ENCODE measurements at places on chromosomes 3 and 15.

DNA sequence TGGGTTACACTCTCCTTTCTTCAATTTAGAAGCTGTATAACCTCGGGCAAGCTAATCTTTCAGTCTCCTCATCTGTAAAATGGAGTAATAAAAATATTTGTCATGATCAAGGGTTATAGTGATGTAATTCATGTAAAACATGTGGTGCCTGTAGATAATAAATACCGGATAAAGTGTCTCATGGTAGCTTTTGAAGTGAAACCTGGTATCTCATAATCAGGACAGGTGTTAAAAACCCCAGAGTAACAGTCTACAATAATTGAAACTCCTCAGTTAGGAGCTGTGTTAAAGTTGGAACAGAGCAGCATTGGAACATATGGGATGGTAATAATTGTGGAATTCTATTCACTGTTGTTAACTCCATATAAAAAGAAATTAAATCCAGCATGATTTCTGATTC, 884 bp upstream of the KNL1 start:
- no peak for DNase-seq

- peak; percentile 41 for DNase-seq
Measured at GRCh38 chr3:5057857-5058324, 64.2 kb upstream of the ARL8B start.

GRCh38 chr15:31799715-31800321, 230.5 kb upstream of the CHRNA7 start:
- DNase-seq: no peak

DNA sequence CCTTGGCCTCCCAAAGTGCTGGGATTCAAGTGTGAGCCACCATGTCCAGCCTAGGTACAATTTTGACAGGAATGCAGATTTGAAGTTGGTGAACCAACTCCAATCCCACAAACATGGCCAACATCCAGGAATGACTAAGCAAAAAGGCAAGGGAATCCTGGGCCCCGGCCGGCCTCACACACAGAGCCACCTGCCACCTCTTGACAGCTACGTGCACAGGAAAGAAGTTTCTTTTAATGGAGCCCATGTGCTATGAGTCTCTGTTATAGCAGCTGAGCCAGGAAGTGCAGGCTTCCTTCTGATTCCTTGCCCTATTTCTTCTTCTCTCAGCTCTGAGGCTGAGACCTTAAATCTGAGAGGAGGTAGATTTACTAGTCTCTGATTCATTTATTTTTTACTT, 8.8 kb downstream of the TMEM40 start:
- peak; percentile 2 for DNase-seq

DNA sequence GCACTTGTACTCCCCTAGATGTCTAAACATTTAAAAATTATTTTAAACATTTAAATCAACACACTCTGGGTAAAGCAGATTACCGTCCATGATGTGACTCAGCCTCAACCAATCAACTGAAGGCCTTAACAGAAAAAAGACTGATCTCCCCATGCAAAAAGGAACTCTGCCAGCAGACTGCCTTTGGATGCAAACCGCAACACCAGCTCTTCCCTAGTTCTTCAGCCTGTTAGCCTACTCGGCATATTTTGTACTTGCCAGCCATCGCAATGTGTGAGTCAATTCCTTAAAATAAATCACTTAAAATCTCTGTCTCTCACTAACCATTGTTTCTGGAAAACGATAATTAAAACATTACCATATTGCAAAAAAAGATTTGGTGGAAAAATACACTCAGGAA, 375.9 kb downstream of the RSL24D1 start:
- DNase-seq: no peak

DNA sequence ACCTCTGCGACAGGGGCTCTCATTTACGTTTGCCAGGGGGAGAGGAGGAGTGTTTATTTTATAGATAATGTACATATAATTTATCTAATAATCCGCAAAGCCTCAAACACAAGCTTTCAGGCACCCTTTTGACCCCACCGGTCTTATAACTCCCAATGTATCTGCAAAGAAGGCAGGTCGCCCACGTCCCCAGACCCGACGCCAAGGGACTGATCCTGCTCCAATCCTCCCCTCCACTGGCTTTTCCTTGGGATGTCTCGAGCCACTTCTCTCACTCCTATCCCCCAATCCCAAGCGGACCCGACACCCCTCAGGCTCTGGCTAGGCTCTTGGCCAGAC, 452 bp downstream of the DCP1A start:
- no peak for DNase-seq

GRCh38 chr3:172595664-172596393, 72.6 kb upstream of the TNFSF10 start:
- no peak for DNase-seq

DNA sequence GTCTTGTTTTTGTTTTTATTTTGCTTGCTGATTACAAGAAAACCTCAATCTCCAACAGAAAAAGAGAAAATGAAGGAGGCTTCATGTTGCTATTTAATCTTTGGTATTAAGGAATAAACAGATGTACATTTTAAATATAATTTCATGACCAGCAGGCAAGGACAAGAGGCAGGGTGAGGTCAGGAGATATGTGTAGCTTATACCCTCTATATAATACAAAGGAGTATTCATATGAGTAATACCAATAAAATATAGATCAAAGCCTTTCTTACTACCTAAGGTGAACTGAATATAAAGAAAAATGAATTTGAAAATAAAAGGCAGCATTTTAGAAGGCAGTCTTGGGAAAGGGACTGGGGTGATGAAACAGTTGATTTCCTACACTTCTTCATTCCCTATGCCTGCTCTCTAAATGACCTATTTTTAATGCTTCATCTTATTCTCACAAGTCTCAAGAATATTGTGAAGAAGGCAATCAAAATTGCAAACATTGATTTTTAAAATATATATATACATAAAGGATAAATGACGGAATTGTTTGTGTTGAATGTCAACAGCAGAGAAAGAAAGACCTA, 8.6 kb upstream of the CBLB start:
- no peak for DNase-seq

DNA sequence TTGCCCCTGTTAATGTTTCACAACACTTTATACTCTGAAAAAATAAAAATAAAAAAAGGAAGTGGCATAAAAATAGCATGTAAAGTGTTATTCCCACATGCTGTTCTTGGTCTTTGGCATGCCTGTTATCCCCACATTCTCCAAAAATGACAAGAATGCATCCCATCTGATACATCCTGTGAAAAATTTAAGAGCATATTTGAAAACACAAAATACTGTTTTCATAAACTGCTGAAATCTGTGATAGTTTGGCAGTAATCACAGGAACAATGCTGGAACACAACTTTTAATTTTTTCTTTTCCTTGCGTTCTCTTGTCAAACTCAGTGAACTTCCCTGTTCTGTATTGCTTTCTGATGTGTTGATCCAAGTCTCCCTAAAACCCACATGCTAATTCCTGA, 288.8 kb downstream of the ROBO2 start:
- no peak for DNase-seq

- DNase-seq: no peak
Measured at GRCh38 chr15:91380114-91380513, 280.1 kb downstream of the SV2B start.

DNA sequence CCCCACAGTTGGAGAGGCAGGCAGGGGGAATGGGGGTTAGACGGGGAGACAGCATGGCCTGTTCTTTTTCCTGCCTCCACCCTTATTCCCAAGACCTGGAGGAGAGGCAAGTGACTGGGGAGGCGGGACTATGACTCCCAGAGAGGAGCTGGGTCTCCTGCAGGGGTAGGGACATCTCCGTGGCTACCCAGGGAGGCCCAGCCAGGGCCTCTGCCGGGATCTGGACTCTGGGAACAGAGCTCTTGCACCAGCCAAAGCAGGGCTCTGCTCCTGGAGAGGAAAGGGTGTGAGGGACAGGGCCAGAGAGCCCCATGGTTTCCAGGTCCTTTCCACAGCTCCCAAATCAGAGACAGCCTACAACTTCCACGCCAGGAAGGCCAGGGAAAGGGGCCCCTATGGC, 22.8 kb downstream of the CFAP100 start:
- DNase-seq: no peak

DNA sequence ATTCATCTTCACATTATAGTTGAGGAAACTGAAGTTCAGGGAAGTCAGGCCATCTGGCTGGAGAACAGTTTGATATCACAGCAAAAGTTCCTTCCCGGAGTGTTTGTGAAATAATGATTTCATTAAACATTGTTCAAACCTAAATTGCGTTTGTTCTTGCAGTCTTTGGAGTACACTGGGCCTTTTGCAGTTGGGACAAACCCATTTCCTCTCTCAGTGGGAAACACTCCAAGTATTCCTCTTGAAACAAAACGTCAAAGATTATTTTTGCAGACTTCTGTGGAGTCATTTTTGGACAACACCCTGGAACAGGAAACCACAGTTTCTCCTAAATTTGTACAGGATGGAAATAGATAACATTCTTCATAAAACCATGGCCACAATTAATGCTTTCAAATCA, 287.5 kb downstream of the PTPRG start:
- DNase-seq: no peak

- DNase-seq: no peak
Measured at GRCh38 chr15:55003965-55004873, 192.5 kb downstream of the RSL24D1 start.

GRCh38 chr15:94682171-94682570, 450.8 kb downstream of the MCTP2 start:
- DNase-seq: no peak

GRCh38 chr15:48865370-48866079, 12.4 kb upstream of the EID1 start:
- DNase-seq: peak; percentile 1

DNA sequence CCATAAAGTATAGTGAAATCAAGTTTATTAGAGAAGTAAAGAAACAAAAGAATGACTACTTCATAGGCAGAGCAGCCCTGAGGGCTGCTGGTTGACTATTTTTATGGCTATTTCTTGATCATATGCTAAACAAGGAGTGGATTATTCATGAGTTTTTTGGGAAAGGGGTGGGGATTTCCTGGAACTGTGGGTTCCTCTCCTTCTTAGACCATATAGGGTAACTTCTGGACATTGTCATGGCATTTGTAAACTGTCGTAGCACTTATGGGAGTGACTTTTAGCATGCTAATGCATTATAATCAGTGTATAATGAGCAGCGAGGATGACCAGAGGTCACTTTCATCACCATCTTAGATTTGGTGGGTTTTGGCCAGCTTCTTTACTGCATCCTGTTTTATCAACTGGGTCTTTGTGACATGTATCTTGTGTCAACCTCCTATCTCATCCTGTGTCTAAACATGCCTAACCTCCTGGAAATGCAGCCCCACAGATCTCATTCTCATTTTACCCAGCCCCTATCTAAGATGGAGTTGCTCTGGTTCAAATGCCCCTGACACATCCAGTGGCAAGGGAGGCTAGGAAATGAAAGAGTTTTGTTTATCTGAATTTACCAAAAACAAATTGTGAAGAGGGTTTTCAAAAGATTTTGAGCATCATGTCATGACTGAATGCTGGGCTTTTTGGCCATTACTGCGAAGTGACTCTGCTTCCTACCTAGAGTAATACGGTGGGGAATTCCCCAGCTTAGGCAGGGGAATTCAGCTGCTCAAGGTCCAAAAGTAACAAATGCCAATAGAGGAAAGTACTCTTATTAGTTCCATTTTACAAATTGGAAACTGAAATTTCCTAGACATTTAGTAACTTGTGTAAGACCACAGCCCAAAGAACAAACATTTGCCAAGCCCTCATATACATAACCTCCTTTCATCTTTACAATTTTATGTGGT, 6.2 kb upstream of the SPSB4 start:
- DNase-seq: no peak

- DNase-seq: peak; percentile 60
Measured at GRCh38 chr3:177729956-177730681, 532.8 kb upstream of the TBL1XR1 start.

GRCh38 chr3:37973246-37974054, 17.1 kb upstream of the VILL start:
- no peak for DNase-seq

DNA sequence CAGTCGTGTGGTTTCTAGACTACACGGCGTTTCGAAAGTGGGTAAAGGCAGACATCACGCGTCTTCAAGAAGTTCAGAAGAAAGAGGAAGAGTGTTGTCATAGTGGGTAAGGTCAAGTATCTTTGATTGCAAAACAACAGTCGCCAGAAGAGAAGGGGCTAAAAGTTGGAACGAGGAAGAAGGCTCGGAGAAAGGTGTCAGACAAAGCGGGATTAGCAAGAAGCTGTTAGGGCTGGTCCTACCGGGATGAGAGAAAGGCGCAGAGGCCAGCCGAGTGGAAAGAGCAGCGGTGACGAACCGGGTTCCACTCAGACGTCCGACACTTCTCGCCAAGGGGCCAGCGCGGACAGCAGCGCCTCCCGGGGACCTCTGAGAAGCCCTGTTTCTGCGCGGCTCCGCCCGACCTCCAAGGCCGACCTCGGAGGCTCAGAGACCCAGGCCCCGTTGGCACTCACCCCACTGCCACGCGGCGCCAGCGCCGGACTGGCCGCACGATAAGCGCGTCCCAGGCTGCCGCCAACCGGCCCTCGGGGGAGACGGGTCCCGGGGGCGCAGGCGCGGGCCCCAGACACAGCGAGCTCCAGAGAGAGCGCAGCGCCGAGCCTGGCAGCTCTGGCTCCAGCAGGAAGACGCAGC, 436 bp downstream of the ADPGK start:
- no peak for DNase-seq

- no peak for DNase-seq
Measured at GRCh38 chr3:128344052-128344735, 122.5 kb downstream of the DNAJB8 start.

- no peak for DNase-seq
Measured at GRCh38 chr3:89116476-89116875, 9.1 kb downstream of the EPHA3 start.

GRCh38 chr3:20405744-20406143, 219.7 kb upstream of the SGO1 start:
- DNase-seq: no peak

GRCh38 chr3:16928386-16929132, 43.8 kb downstream of the PLCL2 start:
- no peak for DNase-seq

DNA sequence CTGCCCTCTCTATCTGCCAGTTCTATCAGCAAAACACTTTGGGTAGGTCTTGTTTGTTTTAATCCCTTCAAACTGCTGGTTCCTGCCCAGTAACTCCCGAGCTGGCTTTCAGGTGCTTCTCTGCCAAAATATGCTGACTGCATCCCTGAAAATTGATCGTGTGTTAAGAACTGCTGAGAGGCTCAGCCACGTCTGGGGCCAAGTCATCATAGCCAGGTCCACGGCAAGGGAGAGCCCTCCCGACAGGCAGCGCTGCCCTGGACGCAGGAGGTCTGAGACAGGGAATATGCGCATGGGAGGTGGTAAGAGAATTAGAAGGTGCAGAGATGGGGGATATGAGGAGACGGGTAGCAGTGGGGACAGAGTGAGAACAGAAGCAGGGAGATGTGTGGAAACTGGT, 179.7 kb upstream of the TOPAZ1 start:
- DNase-seq: no peak

DNA sequence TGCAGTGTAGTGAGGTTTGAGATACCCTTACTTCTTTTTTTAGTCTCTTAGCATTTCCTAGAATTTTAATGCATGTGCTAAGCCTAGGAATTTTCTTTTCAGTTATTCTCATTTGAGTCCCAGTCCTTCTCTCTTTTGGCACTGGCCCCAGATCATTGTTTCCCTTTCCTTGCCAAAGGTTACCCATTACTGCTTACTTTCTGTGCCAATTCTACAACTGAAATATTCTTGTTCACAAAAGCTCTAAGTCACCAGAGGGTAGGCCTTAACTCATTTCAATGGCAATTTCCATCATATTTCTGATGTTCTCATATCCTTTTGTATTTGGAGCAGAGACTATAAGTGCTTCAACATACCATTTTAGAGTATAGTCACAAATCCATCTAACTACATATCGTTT, 199.6 kb upstream of the CBLB start:
- no peak for DNase-seq

Measured in NCI-H1417 (cell line).